Endothelial cell (in vitro differentiated cells): ENCODE measurements at places on chromosomes 6 and 20.

DNA sequence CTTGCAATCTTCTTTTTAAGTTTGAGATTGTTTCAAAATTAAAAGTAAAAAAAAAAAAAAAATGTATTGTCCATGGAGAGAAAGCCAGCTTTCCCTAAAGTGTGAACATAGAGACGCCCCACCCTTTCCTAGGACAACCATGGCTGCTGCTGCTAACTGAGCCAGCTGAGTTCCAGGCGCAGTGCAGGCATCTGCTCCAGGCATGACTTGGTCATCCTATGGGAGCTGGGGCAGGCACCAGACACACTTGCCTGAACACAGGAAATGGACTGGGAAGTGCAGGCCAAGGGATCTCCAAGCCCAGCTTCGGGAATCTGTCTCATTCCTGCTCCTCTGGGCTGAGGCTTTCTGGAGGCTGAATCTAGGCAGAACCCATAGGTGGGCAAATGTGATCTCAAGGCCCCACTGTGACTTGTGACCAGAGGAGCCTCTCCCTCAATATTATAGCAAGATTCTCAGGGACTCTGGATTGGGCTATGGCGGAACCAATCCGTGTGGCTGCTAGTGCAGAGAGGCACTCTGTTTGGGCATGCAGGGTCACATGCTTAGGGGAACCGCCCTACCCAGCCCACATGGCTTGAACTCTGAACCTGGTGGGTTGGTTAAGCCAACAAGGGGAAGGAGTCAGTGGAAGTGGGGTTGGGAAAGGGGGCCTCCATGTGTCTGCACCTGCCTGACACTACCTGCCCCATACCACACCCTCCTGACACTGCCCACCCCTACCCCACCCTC lies 138.2 kb upstream of the CST7 start:
- peak; percentile 6 for DNase-seq

DNA sequence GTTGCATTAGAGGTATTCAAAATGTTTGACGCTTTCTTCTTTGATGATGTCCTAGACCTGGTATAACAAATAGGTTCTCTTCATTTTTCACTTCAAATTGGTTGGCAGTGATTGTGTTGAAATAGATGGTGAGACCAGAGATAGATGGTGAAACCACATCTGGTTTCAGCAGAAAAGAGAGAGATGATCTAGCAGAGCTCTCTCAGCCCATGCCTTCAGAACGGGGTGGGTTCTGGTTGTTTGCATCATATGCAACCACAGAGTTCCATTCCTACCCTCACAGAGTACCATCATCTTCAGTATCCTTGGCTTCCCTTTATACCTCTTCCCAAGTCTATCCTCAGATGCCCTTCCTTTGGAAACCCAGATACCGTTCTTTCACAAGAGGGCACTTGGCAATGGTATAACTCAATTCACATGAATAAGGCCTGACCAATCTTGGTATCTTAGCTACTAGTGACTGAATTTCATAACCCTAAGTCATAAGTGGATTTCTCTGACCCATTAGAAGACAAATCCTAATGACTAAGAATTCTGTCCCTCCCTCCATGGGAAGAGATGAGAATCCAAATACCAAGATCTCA lies 93.7 kb downstream of the UBE3D start:
- no peak for DNase-seq

DNA sequence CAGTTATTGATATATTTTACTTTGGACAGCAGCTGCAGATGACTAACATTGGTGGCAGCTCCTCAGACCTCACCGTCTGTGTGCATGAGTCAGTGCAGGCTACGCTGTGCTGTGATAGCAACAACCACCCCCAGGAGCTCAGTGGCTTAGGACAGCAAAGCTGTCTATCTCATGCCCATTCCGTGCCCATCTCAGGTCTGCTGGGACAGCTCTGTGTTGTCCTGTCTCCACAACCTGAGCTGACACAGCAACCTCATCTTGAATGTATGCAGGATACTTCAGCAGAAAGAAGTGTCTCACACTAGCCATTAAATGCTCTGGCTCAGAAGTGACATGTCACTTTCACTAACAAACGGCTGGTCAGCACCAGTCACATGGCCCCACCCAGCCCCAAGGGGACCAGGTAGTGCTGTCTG lies 47.7 kb downstream of the BANF2 start:
- no peak for DNase-seq

- no peak for DNase-seq
These were observed 17.3 kb upstream of the MICA start for GRCh38 chr6:31386099-31386498.

GRCh38 chr6:76814496-76815458 lies 648.5 kb downstream of the HTR1B start:
- DNase-seq: no peak

DNA sequence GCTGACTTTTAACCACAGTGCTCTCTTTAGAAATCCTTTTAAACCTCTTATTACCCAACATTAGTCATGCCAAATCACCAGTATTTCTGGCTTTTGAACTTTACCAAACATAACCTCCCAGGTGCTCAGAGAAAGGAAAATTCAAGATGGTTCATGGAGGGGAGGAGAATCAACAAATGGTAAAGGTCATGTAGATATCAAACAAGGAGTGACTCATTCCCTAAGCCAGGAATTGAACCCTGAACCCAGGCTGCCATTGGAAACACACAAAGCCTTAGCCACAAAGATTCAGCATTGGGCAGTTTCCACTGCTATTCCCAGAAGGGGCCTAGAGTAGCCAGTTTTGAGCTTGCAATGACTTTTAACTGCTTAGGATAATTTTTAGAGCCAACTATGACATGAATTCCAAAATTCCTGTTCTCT lies 21.6 kb upstream of the ENTPD6 start:
- DNase-seq: no peak

DNA sequence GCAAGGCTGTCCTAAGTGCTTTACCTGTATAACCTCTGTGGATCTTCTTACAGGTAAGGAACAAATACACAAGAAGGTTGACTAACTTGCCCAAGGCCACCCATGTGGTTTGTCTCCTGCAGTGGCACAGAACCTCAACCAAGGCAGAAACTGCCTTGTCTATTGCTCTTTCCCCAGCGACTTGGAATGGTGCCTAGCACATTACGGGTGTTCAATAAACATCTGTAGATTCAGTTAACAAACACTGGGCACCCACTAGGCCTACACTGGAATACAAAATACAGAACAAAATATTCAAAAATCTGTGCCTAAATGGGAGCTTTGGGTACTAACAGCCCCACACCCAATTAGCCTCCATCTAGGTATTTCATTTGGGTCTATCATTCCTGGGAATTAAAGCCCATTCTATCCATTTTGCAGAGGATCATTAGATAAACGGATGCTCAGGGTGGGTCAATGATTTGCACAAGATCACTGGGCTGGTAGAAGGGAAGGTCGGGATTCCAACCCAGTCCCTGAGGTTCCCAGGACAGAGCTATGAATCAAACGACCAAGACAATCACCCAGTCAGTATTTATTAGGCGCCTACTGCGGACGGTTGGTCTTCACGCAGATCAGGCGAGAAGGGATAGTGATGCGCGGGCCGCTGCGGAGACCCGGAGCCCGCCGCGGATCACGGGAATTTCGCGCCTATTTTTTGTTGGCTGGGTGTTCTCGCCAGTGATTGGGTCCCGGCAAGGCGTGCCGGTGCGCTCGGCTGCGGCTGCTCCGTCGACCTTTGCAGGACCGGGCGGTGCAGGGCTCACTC lies at the start of gene STK35:
TSS of gene STK35 (plus strand) at position 771 of the 808 bp plus-strand sequence. CDS start 55 bp downstream, outside the sequence.
- DNase-seq: peak; percentile 57

DNA sequence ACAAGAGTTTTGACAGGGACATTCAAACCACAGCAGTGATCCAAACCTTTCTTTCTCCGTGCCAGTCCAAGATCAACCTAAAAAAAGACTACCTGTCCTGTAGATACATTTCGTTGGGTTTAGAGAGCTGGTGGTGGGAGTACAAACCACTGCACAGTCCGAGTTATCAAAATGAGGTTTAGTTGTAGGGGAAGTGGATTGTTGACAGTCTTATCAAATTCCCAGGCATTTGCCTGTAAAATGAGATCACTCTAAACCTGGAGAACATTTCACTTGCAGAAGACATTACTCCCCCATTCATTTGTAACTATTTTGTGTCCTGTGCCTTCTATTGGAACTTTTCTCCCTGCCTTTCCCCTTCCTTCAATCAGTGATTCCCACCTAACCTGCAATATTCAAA lies 469.6 kb upstream of the JARID2 start:
- no peak for DNase-seq

DNA sequence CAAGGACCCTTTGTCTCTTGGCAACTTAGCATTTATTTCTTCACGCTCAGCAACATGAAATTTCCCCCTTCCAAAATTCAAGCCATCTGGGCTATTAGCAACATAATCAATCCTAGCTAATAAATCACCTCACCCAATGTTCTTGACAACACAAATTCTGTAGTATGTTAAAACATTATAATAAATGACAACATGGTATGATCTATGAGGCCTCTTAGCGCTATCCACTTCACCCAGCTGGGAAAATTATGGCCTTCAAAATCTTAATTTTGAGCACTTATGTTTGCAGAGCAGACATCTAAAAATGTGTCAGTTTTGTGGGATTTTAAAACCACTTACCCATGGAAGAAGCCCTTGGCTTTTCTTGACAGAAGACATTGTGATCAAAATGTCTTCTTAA lies 181.9 kb downstream of the HDGFL1 start:
- DNase-seq: no peak

DNA sequence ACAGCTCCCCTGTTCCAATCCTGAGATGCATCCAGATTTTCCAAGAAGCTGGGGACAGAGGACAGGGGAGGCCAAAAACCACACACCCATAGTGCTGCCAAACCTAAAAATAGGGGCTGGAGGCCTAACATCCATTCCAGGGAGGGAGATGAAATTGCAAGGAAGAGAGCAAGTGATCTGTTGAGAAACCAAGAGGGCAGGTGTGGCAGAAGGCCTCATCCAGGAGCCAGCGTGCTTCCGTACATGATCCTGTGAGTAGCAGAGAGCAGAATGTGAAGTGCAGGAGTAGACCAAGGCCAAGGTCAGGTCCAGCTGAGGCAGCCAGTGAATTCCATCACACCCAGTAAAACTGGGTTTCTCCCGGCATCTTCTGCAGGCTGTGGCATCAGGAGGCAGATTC lies 167.7 kb upstream of the RIN2 start:
- DNase-seq: no peak

DNA sequence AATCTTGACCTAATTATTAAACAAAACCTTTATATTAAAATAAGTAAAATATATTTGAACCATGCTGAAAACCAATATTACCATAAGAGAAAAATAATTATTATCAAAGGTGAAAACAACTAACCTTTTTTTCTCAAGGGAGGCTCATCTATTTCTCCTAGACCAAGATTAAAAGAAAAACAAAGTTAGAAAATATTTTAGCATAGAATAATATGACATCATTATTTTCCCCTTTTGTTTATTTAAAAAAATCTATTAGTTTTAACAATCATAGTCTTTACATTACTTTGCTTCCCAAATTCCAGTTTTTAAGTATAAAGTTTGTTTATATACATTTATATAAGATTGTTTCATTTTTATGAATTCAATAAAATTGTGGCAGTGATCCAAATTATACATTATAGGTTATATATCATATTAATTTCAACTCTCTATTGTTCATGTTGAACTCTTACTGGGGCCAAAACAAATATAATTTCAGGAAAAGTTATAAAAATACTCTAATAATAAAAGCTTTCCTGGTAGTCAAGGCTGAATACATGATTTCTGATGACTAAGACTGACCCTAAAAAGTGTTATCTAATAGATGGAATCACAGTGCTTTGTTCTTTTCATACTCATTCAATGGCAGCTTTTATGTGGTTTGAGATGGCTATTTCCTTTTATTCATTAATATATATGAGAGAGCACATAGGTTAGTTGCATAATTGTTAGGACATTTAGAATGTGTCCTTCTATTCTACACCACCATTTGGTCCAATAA lies 89.4 kb downstream of the TRDN start:
- DNase-seq: no peak

DNA sequence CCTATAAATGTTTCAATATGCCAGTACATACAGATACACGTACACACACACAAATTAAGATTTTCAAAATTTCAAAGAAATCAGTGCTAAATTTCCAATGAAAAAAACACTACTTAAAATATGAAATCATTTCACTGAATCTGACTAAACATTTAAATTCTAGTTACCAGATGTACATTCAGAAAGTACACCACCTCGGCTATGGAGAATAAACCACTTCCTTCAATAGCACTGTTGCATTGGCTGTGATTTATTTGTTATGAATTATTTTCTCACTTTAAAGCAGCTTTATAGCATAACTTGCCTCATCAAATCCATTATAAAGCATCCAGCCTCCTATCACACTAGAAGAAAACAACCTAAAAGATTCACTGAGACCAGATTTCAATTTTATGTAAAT lies 36.6 kb downstream of the HBS1L start:
- no peak for DNase-seq

GRCh38 chr6:72616406-72617015 lies 5.4 kb upstream of the KCNQ5 start:
- no peak for DNase-seq

GRCh38 chr6:108117427-108118358 lies 43.2 kb upstream of the OSTM1 start:
- no peak for DNase-seq

GRCh38 chr20:46582648-46583047 lies 32.2 kb upstream of the OCSTAMP start:
- no peak for DNase-seq

- DNase-seq: no peak
These were observed 7.8 kb downstream of the TMC2 start for GRCh38 chr20:2544211-2544610.

GRCh38 chr20:16692009-16692408 lies 37.8 kb upstream of the SNRPB2 start:
- no peak for DNase-seq

- DNase-seq: no peak
These were observed 122.3 kb downstream of the ANKS1A start for GRCh38 chr6:35011096-35012041.

GRCh38 chr20:2750491-2751251 lies 49.8 kb downstream of the CPXM1 start:
- no peak for DNase-seq

- DNase-seq: no peak
These were observed 71.5 kb downstream of the SLC23A2 start for GRCh38 chr20:4929686-4930397.

- DNase-seq: no peak
These were observed 77.7 kb upstream of the SLC22A23 start for GRCh38 chr6:3534599-3534998.

- DNase-seq: no peak
These were observed 4.4 kb upstream of the NEDD9 start for GRCh38 chr6:11236915-11237314.

GRCh38 chr6:33197431-33198048 lies 2.9 kb downstream of the RXRB start:
- no peak for DNase-seq

GRCh38 chr20:63980317-63980805 lies 571 bp upstream of the PRPF6 start:
- DNase-seq: no peak

GRCh38 chr6:137879885-137880745 lies 13.1 kb downstream of the TNFAIP3 start:
- DNase-seq: no peak

GRCh38 chr6:170266061-170266825 lies 24.6 kb downstream of the DLL1 start:
- no peak for DNase-seq
